ENCODE measurements at places on chromosomes 11 and 22.
A peak's percentile ranks its signal among the peaks of the same experiment; 100 is the strongest.

DNA sequence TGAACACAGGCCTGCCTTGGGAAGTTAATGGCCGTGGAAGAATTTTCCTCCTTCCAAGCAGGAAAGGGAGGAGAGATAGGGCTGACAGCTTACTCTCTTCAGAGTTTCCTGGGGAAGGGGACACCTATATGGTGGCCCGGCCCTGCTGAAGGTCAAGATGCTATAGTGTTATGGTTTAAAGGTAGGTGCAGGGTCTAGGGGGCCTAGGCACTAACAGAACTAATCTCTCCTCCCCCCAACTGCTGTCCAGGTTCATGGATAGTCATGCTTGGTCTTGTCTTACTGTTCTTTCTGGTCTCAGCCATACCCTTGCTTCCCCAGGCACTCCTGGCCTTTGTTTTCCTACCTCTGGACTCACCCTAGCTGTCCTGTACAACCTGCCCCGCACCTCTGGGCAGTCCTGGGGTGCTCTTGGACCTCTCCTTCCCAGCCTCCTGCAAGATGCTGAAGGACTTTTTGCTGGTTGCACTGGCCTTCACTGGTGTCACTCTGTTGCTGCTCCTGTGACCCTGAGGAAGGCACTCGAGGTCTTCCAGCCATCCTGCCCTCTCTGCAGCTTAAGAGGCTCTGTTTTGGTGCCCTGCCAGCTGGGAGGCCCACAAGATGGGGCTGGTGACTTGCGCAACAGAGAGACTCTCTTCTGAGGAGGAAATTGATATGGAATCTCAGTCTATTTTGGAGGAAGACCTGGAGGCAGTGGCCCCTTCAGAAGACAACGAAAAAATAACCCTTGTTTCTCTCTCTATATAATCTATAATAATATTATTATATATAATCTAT lies 17.9 kb downstream of the SEC14L3 start:
- DNase-seq = no peak

- DNase-seq = no peak
Measured at GRCh38 chr22:45499746-45500145, 2.9 kb upstream of the FBLN1 start.

DNA sequence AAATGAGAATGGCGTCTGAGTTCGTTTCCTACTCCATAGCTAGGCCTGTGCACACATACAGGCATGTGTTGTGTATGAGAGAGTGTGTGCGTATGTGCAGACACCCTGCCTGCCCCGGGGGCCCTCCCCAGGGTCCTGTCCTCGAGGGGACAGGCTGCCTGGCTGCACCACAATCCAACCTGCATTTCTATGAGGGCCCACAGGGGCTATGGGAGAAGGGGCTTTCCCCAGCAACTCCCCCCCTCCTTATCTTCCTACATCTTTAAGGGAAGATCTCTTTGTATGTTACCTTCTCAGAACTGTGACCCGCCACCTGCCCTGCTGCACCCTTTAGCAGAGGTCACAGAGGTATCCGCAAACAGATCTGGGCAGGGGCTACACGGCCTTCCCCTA lies 14.9 kb downstream of the ADORA2A start:
- DNase-seq = no peak

DNA sequence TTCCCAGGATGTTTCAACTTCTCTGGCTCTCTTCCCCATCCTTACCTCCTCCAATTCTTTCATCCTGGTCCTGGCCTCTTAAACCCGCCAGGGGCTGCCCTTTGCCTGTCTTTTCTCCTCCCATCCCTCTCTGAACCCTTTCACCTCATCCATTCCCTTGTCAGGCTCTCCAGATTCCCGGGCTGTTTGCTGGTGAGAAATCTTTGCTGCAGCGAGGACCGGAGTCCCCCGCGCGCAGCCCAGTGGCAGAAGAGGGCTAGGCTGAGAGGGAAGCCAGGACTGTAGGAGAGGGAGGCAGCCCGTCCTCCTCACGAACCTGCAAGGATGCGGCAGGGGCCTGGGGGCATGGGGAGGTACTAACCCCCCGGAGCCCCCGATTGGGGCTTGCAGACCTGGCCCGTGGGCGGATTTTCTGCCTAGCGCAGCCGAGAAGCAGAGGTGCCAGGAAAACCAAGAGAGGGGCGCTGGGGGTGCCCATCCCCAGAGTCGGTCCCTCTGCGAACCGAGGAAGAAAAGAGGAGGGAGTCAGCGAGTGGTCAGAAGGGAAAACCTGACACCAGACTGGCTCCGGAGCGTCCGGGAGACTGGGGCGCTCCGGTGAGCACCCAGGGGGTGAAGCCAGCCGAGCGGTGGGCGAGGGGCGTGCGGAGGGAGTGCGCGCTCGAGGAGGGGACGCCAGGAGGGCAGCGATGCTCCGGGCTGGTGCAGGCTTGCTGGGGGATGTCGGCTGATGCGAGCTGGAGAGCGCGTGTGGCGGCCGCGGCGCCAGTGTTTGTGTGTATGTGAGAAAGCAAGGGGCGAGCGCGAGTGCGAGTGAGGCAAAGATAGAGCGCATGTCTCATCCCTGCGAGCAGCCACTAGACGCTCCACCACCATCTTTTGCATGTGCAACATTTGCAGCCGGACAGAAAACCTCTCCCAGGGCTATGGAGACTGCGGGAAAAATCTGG lies at the start of gene GRIA4:
Gene GRIA4 (plus strand): TSS at position 242 of the 950 bp plus-strand sequence. CDS start 925 bp downstream, outside the sequence.
- DNase-seq = peak; percentile 24

GRCh38 chr11:74929431-74930363 lies 19.2 kb downstream of the XRRA1 start:
- peak; percentile 80 for DNase-seq

- DNase-seq = no peak
Measured at GRCh38 chr22:31093086-31093850, 12.2 kb downstream of the SMTN start.

DNA sequence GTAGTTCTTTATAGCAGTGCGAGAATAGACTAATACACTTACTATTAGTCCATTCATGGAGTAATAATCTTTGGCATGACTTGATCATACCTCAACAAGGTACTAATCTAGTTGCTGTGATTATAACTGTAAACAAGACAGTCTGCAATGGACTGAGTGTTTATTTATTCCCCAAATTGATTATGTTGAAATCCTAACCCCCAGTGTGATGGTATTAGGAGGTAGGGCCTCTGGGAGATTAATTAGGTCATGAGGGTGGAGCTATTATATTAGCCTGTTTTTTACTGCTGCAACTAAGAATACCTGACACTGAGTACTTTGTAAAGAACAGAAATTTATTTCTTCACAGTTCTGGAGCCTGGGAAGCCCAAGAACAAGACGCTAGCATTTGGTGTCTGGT lies 30.9 kb upstream of the CSNK2A3 start:
- no peak for DNase-seq

- no peak for DNase-seq
Measured at GRCh38 chr11:11065396-11065795, 207.5 kb upstream of the ZBED5 start.

Data from NCI-H774 (cell line).